Lower leg skin (tissue), 4 donors: ENCODE measurements at places on chromosomes 1 and 21. TPM values are rescaled to one million over a fixed set of nuclear protein-coding genes. Genes with fewer than 3 reads are reported as not detected.

NUAK2 gene
- total RNA-seq = 31.9 TPM

PCAT6 gene
- 3.4 TPM for total RNA-seq

SYPL2 gene
- not detected for total RNA-seq

DNA sequence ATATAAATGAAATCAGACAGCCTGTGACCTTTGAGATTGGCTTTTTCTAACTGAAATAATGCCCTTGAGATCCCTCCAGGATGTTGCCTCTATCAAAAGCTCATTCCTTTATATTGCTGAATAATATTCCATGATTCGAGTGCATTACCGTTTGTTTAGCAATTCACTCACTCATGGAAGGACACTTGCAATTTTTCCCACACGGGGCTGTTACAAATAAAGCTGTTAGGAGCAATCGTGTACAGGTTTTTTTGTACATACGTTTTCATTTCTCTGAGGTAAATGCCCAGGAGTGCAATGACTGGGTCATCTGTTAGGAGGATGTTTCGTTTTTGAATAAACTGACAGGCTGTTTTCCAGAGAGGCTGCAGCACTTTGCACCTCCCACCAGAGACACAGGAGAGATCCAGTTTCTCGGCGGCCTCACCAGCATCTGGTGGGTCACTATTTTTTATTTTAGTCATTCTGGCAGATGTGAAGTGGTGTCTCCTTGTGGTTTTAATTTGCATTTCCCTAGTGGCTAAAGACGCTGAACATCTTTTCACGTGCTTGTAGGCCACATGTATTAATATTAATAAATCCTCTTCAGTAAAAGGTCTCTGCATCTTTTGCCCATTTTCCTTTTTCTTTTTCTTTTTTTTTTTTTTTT, 11.0 kb downstream of the PRDM15 start:
- no peak for DNase-seq

- no peak for DNase-seq
These were observed 408.8 kb downstream of the MATN1 start for GRCh38 chr1:30314591-30314990.
